ENCODE measurements at places on chromosomes 6 and 20.

- DNase-seq = no peak
Measured at GRCh38 chr6:146670161-146670560, 71.4 kb downstream of the ADGB start.

DNA sequence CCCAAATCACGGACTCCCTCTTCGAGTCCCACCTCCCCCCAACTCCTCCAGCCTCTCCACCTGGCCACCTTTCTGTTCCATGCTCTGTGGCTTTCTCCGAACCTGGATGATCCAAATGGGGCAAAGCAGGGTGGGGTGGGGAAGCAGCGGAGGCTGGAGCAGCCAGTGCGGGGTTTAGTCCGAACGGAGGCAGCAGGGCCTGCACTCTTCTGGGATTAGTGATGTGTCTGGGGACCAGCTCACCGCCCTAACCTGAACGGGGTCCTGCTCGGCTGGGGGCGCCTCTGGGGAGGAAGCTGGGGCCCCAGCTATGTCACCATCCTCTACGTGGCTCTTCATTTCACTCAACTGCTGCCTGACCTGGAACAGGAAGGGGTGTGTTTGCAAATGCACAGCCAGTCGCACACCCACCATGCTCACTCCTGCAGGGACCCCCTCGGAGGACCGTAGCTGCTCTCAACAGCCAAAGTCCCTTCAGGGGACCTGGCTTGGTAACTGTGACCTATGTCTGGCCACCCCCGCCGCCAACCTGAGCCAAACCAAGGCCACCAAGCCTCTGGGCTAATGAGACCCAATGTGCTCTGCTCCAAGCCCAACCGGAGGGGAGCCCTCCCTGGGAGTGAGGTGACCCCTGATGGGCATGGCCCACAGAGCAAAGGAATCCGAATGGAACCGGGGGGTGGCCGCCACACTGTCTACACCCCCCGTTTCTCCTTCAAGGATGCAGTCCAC is 46.8 kb downstream of the DSTN start:
- no peak for DNase-seq

DNA sequence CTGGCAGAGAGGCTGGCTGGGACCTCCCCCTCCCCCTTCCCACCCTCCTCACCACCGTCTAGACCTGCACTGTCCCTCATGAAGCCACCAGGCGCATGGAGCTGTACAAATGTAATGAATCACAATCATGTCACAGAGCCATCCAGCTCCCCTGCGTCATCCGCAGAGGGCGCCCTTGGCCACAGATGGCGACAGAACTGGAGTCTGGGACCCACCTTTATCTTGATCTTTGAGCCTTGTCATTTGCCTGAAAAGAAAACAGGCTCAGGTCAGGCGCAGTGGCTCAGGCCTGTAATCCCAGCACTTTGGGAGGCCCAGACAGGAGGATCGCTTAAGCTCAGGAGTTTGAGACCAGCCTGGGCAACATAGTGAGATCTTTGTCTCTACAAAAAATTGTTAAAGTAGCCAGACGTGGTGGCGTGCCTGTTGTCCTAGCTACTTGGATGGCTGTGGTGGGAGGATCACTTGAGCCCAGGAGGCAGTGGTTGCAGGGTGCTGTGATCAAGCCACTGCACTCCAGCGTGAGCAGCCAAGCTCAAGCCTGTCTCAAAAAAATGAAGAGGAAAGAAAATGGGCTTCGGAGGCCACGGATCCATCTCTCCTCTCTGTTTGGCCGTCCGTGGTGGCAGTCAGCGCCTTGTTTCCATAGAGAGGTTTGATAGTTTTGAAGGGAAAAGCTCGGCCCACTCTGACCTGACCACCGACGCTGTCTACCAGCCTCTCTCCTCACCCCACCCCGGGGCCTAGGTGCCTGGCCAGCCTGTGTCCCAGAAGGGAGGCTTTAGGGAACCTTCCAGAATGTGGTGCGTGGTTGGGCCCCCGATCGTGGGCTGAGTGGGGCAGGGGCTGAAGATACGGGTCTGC is 6.2 kb downstream of the COL9A3 start:
- no peak for DNase-seq

DNA sequence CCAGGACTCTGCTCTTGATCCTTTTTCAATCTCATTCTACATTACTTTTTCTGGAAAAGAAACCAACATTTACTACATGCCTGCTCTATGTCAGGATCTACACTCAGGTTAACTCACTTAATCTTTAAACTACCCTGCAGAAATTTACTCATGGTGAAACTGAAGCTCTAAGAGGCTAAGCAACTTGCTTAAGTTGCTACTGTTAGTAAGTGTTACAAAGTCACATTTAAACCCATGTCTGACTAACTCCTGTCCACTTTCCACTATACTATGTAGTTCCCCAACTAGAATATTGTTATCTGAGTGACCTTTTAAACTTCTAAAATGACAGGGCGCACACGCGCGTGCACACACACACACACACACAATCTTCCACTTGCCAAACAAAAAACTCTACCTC is 5.0 kb downstream of the CEP162 start:
- DNase-seq = no peak

GRCh38 chr6:78810146-78810545 is 57.2 kb upstream of the IRAK1BP1 start:
- no peak for DNase-seq

GRCh38 chr20:46954490-46955038 is 59.9 kb downstream of the EYA2 start:
- DNase-seq = no peak

- no peak for DNase-seq
Measured at GRCh38 chr6:28747631-28748157, 176.1 kb downstream of the TRIM27 start.

GRCh38 chr6:14838133-14838583 is 407.7 kb upstream of the JARID2 start:
- no peak for DNase-seq

DNA sequence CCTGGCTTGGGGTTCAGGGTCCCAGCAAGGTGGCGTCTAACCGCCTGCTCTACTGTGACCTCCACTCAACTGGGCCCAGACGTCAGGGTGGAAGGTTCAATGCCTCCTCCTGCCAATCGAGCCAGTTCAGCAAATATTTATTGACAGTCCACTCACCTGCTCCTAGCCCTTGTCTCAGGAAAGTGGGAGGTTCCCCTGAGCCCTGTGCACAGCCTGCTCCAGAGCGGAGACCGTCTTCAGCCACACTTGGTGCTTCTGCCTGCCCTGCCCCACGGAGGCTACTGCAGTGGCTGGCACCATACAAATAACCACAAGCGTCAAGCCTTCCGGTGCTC is 6.1 kb downstream of the CCDC167 start:
- DNase-seq = no peak

DNA sequence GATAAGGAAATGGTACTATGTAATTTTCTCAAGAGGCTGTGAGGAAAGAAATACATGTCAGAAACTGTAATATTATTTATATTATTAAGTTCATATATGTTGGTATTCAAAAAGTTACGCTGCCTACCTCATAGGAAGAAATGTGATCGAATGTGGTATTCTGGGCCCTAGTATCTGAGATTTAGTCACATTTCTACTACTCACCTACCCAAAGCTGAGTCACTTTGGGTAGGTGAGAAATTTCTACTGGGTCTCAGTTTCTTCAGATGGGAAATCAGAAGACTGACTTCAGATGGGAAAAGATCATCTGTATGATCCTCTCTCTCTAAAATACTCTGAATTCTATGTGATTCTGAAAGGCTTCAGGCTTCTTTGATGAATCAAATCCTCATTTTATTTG is 411.0 kb downstream of the SYNE1 start:
- no peak for DNase-seq

- no peak for DNase-seq
Measured at GRCh38 chr20:61588411-61589385, 336.6 kb downstream of the CDH4 start.

DNA sequence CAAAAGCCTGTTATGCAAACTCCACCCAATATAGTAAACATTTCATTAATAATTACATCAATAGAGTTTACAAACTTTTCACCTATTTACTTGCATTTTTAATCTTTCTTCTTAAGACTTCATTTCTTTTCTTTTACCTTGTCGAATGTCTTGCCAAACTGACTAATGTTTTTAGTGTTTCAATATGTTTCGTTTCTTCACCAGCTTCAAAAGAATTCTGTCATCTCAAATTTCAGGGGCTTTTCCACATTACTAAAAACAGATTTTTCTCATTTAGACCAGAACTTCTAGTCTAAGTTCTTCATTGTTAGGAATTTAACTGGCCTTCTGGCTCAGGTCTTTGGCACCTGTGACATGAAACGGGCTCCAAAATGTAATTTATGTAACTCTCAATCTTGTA is 196.5 kb downstream of the ARHGAP18 start:
- no peak for DNase-seq

DNA sequence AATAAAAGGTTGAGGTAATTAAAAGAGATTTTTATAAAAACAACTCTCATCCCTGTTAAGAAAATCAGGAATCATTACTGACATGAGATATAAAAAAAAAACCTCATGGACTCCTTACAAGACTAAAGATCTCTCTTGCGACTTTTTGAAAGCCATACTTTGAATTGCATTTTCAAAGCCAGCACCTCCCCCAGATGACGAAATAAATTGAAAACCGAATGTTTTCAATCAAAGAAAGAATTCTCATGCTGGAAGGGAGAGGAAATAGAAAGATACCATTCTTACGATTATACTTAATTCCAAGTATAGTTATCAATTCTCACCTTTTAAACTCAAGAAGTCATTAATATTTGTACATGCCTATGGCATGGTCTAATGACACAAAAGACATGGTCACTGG is 452.3 kb downstream of the GJA1 start:
- no peak for DNase-seq

GRCh38 chr6:56708810-56709597 is 66.3 kb upstream of the DST start:
- DNase-seq = no peak
